CD4-positive, alpha-beta T cell (primary cell): ENCODE measurements at places on chromosomes 5 and 9.
A peak's percentile ranks its signal among the peaks of the same experiment; 100 is the strongest.

DNA sequence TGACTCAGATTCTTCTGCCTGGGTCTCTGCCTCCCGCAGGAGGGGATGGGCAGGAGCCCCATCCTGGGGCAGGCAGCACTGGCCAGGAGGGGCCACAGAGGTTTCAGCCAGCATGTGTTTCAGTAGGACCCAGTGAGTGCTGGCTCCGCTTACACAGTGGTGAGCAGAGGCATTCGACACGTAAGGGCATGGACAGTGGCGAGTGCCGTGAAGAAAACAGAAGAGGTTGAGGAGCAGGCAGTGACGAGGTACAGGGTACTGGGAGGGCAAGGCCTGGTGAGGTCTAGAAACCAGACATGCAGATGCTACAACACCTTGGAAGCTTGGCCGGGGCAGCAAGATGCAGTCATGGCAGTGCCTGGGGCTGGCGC lies 41.5 kb downstream of the CACNA1B start:
- DNase-seq = no peak

DNA sequence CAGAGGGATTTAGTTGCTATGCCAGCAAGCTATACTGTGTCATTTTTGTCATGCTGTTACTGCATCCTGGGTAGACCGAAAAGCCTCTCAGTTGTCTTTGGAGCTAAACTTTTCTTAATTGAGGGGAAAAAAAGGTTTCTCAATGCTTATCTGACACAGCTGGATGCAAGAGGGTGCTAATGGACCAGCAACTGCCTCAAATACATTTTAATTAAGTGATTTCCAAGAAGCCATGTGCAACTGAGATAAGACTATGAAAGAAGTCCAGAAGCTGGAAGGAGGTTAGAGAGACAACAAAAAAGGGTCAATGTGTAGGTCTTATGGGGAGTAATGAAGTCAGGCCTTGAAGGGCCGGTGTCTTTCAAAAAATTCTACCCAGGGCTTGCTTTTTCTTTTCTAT lies 465.7 kb upstream of the DMAC1 start:
- no peak for DNase-seq

- no peak for DNase-seq
These were observed 73.4 kb upstream of the MELK start for GRCh38 chr9:36499174-36499890.

DNA sequence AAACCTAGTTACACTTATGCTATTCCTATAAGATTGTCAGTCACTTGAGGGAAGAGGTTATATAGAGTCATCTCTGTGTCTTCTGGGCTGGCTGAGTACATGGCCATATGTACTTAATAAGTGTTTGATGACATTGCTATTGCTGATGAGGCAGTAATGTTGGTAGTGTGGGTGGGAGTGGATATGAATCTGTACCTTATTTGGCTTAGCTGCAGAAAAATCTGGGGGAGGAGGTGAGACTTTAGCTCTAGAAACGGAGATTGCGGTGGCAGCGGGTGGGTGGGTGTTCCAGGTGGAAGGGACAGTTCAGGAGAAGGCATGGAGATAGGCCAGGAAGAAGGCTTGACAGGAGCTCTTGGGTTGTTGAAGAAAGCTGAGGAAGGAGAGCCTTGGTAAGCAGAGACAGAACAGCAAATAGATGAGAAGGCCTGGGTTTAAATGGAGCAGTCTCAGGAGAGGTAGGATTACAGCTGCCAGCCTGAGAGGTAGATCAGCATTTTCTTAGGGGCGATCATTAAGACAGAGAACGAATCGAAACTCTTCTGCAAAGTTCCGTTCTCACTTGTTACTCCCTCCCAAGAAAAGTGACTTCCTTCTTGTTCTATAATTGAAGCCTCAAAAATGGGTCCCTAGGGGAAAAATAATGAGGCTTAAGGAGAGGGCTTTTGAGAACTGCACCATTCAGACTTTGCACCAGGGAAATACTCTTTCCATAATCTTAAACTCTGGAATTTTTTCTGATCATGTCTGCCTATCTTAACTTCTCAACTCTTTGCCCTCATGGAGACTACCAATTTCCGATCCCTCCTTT lies 160.5 kb downstream of the UNC13B start:
- no peak for DNase-seq

- DNase-seq = no peak
These were observed 99.6 kb downstream of the DOCK2 start for GRCh38 chr5:169736653-169737052.

DNA sequence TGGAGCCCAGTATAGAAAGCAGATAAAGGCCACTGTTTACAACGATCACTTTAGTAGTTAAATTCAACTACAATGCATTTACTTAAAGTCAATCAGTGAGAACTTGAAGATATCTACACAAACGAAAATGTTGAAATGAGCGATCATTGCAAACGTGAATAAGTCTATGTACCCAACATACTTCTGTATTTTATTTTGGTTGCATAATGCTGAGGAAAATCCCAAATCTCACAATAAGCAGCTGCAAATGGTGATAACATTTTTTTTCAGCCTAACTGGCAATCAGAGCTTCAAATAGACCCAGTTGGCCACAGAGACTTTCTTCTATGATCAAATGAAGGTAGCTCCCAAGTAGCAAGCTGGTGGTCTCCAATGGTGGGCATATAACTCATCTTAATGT lies 32.1 kb downstream of the PDGFRB start:
- no peak for DNase-seq

GRCh38 chr5:138441221-138441620 lies 2.4 kb downstream of the REEP2 start:
- no peak for DNase-seq

GRCh38 chr5:67187006-67187715 lies 9.4 kb downstream of the CD180 start:
- DNase-seq = peak; percentile 52

DNA sequence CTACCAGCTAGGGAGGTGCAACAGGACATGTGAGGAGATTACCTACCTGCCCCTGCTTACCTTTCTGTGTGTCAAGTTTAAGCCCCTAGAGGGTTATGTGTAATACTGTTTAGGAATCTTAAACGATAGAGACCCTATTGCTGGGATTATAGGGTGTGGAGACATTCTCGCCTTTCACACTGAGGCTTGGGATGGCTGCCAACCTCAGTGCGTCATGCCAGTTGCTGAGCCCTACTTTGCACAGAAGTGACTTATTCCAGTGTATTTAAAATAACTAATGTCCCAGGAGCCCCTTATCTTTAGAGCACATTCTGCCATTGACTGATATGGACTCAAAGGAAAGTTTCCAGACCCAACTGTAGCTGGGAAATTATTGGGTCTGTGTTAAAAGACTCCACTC lies 76.6 kb upstream of the XPA start:
- DNase-seq = no peak

GRCh38 chr9:76654575-76654974 lies 109.7 kb upstream of the PCA3 start:
- no peak for DNase-seq

DNA sequence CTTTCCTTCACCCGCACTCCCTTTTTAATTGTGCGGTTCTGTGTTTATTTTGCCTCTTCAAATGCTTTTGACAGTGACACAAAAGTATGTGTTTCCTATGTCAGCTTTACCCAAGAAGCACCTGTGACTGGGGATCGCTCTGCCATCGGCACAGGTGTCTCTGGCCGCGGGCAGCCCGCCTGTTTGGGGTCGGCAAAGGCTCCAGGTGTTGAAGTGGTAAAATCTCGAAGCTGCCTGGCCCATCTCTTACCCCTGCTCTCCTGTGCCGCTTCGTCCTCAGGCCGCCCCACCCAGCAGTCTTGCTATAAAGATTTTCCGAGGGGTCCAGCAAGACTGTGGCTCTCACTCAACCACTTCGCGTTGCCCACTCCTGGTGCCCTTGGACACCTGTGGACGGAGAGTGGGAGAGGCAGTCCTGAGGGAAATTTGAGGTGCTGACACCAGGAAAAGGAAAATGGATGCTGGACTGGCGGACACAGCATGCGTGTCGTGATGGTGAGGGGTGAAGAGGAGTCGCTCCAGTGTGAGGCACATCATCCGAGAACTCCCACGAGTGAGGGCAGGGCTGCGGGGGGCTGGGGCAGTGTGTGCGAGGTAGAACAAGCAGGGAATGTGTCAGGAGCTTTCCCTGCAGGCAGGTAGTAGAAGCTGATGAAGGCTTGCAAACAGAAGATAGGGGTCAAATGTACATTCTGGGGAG lies 29.1 kb upstream of the CEP72 start:
- DNase-seq = no peak

DNA sequence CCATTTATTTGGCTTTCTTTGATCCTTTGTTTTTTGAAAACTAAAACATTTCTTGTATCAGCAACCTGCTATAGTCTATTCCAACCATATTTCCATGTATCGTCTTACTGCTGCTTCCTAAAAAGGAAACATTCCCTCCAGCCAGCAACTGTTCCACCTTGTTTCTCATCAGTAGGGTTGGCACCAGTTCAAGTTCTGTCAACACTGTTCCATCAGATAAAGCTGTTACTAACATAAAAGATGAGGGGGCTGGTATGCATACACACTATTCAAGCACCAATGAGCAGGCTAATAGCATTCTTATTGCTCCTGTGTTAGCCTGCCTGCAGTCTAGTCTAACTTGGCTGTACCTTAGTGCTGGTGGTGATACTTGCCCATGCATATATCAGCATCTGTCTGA lies 178.3 kb downstream of the CWC27 start:
- DNase-seq = no peak

DNA sequence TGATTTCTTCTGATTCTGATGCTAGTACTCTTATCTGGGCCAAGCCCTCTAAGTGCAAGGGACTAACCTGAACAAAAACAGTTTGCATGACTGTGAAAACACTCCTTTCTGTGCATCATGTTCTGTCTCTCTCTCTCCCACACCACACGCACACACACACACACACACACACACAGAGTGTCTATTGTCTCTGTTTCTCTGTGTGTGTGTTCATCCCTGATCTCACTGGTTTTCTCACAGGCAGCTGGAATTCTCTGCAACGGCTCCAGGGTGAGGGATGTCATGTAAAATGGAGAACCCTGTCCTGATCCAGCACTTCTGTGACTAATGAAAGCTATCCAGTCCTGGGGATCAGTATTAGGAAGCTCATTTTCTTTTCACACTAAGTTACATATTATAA lies 453.1 kb upstream of the RGMB start:
- no peak for DNase-seq

DNA sequence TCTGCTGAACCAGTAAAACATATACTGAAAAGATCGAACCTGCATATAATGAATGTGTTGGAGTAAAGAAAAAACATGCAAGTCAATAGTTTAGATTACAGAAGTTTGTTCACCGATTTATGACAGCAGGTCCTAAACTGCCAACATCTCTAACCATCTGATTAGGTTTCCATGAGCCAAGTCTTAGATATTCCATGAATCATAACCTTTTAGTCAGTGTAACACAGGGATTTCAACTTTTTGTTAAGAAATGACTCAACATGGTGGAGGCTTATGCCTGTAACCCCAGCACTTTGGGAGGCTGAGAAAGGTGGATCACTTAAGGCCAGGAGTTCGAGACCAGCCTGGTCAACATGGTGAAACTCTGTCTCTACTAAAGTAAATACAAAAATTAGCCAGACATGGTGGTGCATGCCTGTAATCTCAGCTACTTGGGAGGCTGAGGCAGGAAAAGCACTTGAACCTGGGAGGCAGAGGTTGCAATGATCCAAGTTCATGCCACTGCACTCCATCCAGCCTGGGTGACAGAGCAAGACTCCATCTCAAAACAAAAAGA lies 38.7 kb downstream of the APC start:
- no peak for DNase-seq

DNA sequence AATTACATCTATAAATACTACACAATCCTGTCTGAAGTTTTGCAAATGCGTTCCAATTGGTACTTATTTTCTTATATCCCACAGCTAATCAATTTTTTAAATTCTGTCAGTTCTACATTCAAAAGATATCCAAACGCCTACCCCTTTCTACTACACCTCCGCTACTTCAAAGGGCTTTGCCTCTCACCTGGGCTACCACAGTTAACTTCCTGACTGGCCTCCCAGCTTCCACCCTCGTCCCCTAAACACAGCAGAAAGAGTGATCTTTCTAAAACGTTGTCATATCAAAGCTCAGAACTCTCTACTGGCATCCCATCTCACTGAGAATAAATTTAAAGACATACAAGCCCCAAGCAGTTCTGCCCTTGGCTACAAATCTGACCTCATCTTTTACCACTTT lies 32.3 kb upstream of the NIPBL start:
- no peak for DNase-seq

DNA sequence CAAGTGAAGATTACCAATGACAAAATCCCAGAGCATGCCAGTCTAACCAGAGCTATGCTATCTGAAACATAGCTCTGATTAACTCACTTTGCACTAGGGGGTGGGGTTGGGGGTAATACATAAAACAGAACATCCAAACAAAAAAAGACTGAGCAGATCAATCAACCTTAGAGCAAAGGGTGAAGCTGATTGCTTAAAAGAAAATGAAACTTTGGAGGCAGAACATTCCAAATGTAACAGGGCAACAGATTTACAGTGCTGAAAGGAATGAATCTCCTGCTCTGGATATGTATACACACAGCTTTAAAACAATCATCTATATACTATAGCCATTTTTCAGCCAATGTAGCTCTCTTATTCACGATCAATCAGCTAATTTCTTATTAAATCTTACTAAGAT lies 4.9 kb downstream of the IL6ST start:
- no peak for DNase-seq

DNA sequence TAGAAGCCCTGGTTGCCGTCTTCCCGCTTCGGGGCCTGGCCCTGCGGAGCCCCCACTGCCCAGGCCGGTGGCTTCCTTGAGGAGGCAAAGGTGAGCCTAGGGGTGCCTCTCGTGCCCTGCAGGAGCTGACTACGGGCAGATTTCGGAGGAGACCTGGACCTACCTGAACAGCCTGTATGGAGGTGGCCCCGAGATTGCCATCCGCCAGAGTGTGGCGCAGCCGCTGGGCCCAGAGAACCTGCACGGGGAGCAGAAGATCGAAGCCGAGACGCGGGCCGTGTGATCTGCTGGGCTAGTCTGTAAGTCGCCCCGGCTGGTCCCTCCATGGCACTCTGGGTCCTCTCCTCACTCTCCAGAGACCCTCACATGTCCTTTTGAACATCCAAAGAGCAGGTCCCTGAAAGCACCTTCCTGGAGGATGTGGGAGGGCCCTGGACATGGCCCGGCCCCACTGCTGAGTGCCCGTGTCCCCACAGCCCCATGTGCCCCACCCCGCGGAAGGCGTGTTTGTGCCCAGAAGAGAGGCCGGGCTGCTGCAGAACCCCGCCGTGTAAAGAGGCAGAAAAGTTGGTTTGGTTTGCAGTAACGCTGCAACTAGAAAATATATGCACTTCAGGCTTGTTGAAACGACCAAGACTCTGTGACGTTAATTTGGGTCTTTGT lies 44.9 kb downstream of the USP20 start:
- DNase-seq = no peak
